ENCODE measurements at places on chromosomes 7 and 10. TPM values are rescaled to one million over a fixed set of nuclear protein-coding genes. Genes with fewer than 3 reads are reported as not detected.

DNA sequence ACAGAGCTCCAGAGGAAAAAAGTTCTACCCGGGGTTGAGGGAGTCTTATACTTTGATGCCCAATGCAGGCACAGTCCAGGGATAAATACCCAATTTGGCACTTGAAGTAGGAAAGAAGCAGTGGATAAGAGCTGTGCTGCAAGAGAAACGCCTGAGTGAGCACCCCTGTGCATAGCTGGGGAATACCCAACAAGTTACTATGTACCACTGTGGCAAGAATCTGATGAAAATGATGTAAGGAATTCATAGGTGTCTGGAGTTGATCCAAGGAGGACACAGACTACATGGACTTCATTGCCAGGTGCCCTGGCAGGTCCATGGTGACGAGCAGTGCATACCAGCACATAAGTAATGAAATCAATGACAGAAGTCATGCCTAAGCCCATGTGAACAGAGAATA lies 183.7 kb upstream of the FEZF1 start:
- DNase-seq = no peak

- no peak for DNase-seq
Measured at GRCh38 chr10:130772676-130773075, 538.8 kb downstream of the TCERG1L start.

DNA sequence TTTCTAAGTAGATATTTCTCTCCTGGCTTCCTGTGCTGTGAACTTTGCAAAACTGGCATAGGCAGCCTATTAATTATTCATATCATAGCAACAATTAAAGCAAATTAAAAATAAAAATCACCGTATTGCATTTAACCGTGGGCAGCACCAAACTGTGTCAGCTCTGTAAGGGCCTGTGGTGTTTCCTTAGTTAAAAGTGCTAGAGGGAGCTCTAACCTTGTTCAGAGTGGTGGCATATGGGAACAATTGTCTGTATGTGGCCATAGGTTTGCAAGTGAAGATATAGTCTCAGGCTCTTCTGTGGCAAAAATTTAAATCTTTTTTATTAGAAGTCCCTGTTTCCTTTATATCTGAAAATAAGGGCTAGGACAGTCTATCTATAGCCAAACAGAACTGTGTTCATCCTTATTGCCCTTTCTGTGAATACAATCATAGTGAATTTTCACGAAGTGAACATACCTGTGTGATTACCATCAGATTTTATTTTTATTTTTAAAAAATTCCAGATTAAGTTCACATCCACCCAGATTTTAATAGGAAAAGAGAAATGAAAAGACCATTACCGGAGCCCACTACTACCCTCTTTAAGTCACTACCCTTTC lies 92.6 kb downstream of the POLL start:
- no peak for DNase-seq

GRCh38 chr10:43313901-43314300 lies 47.0 kb upstream of the RASGEF1A start:
- no peak for DNase-seq

GRCh38 chr7:108326938-108327337 lies 129.3 kb downstream of the NRCAM start:
- DNase-seq = no peak

GRCh38 chr7:128271471-128271941 lies 30.4 kb downstream of the LEP start:
- no peak for DNase-seq

GRCh38 chr10:13047529-13048206 lies 46.2 kb upstream of the CCDC3 start:
- DNase-seq = no peak

PTF1A gene
- not detected for total RNA-seq

GRCh38 chr7:151744656-151745638 lies 132.0 kb downstream of the PRKAG2 start:
- DNase-seq = no peak

DNA sequence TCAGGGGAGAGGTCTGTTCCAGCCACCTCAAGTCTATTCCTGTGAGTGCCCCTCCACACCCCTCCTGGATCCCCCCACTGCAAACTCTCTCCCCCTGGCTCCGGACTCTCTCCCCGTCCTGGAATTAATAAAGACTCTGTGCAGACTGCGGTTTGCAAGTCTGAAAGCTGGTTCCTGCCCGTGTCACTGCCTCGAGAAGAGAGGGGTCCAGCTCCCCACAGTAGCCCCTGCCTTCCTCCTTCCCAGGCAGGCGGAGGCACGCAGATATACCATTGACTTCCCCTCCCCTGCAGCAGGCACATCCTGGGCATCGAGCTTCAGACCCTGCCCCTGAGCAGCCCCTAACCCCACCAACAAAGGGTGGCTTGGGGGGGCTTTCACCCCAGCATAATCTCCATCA lies 2.2 kb upstream of the ELN start:
- DNase-seq = no peak

DNA sequence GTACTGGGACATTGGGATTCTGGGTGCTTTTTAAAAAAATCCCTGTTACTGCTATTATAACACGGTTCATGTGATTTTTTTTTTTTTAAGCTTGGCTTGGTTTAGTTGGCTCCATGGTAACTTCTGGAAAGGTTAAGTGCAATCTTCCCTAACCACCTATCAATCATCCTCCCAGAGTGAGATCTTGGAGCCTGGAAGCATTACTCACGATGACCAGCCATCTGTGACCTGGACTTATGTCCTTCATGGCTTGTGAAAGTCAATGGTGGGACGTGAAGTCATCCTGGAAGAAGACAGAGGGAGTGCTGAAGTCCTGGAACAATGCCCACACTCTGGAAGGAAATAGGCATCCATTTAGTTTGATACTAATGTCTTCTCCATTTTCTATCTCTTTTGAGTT lies 135.5 kb upstream of the FRMD4A start:
- DNase-seq = no peak

GRCh38 chr10:29514306-29514705 lies 120.5 kb downstream of the SVIL start:
- no peak for DNase-seq

GRCh38 chr7:5594616-5595544 lies 171.2 kb upstream of the TNRC18 start:
- DNase-seq = no peak

GRCh38 chr10:15385552-15386455 lies 14.7 kb upstream of the FAM171A1 start:
- no peak for DNase-seq

DNA sequence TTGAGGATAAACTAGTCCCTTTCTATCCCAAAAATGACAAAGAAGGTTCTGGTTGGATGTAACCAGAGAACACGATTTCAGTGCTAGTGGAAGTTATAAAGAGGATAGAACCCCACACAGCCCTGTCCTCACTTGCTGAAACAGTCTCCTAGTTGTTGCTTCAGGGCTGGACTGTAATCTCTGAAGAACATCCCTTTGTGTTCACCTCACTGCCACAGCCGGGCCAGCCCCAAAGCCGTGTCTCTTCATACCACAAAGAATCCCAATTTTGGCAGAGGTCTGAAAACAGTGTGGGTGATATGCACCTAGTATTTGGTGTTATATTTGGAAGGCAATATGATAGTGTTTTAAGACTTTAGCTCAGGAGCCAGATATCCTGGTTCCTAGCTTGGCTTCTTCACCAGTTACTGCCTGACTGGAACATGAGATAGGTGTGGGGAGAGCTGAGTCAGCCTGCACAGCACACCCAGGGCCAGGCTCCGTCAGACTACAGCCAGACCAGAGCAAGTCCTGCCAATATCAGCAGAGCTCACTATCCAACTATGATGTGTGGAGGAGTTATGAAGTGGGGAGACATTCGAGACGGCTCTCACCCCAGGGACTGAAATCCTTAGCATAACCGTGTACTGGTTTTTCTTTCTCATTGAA lies 21.2 kb downstream of the CYP3A4 start:
- DNase-seq = no peak

GRCh38 chr7:116188-116981 lies 76.0 kb upstream of the FAM20C start:
- no peak for DNase-seq

GRCh38 chr10:102914781-102915180 lies 3.3 kb upstream of the CNNM2 start:
- DNase-seq = no peak

- no peak for DNase-seq
Measured at GRCh38 chr10:124459395-124459794, 2.2 kb upstream of the LHPP start.

GRCh38 chr10:83346266-83346910 lies 792.9 kb upstream of the GHITM start:
- DNase-seq = no peak

Data from dorsolateral prefrontal cortex (tissue), 122 donors.